ENCODE measurements at places on chromosomes 3 and 15. TPM values are rescaled to one million over a fixed set of nuclear protein-coding genes. Genes with fewer than 3 reads are reported as not detected.

GRCh38 chr15:58535337-58535736 lies 103.5 kb downstream of the LIPC start:
- no peak overlapping the region for H3K27ac ChIP-seq
- no peaks in the 10 kb centered on the region for H3K27me3 ChIP-seq
- DNase-seq: no peak
- H3K4me1 ChIP-seq: no peaks in the 10 kb centered on the region
- H3K4me3 ChIP-seq: no peak overlapping the region

GRCh38 chr3:49255718-49256511 lies 21.1 kb downstream of the C3orf62 start:
- no peaks in the 10 kb centered on the region for H3K27me3 ChIP-seq
- no peaks in the 10 kb centered on the region for H3K4me1 ChIP-seq
- no peak overlapping the region for H3K27ac ChIP-seq
- H3K4me3 ChIP-seq: no peak overlapping the region

DNA sequence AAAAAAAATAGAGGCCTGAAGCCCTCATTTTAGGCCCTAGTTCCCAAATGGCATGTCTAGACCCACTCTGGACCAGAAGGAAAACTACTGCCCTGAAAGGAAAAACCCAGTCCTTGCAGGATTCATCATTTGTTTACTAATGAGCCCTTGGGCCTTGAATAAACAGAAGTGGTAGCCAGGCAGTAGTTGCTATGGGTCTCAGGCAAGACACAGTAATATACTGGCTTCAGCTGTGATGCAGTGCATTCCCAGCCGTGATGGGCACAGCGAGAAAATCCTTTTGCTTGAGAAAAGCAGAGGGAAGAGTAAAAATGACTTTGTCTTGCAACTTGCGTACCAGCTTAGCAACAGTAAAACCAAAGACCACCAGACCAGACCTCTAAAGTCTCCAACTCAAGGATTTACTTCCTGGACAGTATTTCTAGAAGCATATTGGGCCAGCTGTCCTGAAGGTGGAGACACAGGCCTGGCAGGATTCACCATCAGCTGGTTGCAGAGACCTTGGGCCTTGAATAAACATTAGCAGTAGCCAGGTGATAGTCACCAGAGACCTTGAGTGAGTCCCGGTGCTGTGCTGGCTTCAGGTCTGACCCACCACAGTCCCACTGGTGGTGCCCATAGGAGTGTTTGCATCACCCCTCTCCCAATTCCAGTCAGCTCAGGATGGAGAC lies 208.3 kb upstream of the SLITRK3 start:
- no peaks in the 10 kb centered on the region for H3K4me1 ChIP-seq
- no peak for DNase-seq
- H3K4me3 ChIP-seq: no peak overlapping the region
- no peaks in the 10 kb centered on the region for H3K27me3 ChIP-seq
- H3K36me3 ChIP-seq: no peaks in the 10 kb centered on the region

DNA sequence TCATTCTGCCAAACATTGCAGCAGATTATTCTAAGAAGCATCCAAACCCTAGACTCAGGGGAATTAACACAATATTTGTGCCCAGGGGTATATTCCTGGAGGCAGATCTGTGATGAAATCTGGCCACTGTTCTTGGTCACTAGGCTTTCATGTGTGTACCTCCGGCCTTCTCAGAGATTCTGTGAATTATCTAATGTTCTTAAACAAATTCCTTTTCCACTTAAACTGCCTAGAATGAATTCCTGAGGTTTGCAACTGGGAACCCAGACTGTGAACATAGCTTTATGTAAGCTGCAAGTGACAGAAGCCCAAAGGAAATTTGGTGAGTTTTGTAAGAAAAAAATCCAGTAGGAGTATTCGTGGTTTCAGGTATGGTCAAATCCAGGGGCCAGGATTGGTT lies 20.7 kb upstream of the CTNNB1 start:
- H3K4me1 ChIP-seq: no peaks in the 10 kb centered on the region
- H3K27ac ChIP-seq: no peak overlapping the region
- no peak for DNase-seq

The GABRR3 gene
- total RNA-seq: not detected

The SCN11A gene
- 0.12 TPM for total RNA-seq

- H3K4me1 ChIP-seq: no peaks in the 10 kb centered on the region
- DNase-seq: no peak
These were observed 368.4 kb upstream of the IL12A start for GRCh38 chr3:159620281-159620680.

DNA sequence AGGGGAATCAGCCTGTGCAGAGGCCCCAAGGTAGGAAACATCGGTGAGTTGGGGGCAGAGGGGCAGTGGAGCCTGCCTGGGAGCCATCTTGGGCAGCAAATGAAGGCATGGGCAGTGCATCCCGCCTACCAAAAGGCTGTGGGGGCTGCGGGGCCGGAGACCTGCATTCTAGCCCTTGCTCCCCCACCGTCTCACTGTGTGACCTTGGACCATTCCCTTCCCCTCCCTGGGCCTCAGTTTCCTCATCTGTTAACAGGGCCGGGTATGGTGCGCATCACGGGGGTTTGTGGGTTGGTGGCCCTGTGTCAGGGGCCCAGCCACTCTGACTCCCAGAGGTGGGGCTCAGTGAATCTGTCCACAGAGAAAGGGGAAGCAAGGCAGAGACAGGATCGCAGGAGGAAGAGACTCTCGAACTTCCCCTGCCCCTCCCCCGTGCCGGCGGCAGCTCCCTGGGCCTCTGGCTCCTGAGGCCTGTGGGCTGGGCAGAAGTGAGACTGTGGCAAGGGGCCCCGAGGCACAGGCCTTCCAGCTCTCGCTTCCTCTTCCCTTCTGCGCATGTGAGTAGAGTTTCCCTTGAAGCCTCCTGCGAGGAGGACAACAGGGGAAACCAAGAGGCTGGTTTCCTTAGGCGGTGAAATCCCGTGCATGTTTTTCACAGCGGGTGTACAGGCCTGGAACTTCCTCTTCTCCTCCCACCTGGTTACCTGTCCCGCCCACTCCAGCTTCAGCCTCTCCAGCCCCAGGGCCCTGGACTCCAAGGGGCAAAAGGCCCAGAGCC lies 42.9 kb downstream of the IDH2 start:
- H3K4me1 ChIP-seq: peaks cover 7% of the 10 kb centered on the region
- no peaks in the 10 kb centered on the region for H3K36me3 ChIP-seq
- DNase-seq: peak; percentile 80
- no peaks in the 10 kb centered on the region for H3K27me3 ChIP-seq
- no peak overlapping the region for H3K4me3 ChIP-seq

- H3K27ac ChIP-seq: no peak overlapping the region
- no peaks in the 10 kb centered on the region for H3K4me1 ChIP-seq
- no peak overlapping the region for H3K4me3 ChIP-seq
- no peaks in the 10 kb centered on the region for H3K27me3 ChIP-seq
These were observed 145.7 kb upstream of the BFSP2 start for GRCh38 chr3:133254151-133254550.

All from right lobe of liver (tissue), 6 donors.